ENCODE measurements at places on chromosomes 16 and 17. TPM values are rescaled to one million over a fixed set of nuclear protein-coding genes. Genes with fewer than 3 reads are reported as not detected.

DNA sequence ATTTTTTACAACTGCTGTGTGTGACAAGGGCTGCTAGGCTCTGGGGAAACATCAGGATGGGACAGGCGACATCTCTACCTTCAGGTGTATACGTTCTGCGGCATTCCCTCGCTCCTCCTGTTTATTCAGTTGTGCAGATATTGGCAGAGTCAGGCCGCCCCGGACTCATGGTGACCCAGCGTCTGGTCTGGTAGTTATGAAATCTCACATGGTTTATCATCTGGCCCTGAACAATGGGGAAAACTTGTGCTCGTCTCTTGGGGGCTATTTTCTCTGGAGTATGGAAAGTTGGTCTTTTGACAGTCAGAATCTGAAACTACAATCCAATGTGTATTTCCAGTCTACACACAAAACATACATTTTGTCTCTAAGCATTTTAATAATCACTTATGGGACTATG lies 3.3 kb downstream of the MARCHF10 start:
- peaks cover 3% of the 10 kb centered on the region for H3K27me3 ChIP-seq
- H3K4me3 ChIP-seq, result no peak overlapping the region
- H3K27ac ChIP-seq, result no peak overlapping the region

- H3K4me3 ChIP-seq, result no peak overlapping the region
- 0 out of 2 replicates have a peak, but pooled peaks cover 3% of the 10 kb centered on the region for H3K27me3 ChIP-seq
- no peaks in the 10 kb centered on the region for H3K36me3 ChIP-seq
- DNase-seq, result no peak
- no peak overlapping the region for H3K27ac ChIP-seq
These were observed 58.4 kb upstream of the MARCHF10 start for GRCh38 chr17:62866471-62866870.

GRCh38 chr17:17811381-17812210 lies 25.2 kb downstream of the SREBF1 start:
- H3K4me3 ChIP-seq, result no peak overlapping the region
- peaks cover 8% of the 10 kb centered on the region for H3K4me1 ChIP-seq
- H3K27ac ChIP-seq, result no peak overlapping the region
- DNase-seq, result no peak
- peaks cover 18% of the 10 kb centered on the region for H3K36me3 ChIP-seq

- no peaks in the 10 kb centered on the region for H3K27me3 ChIP-seq
- peak overlapping the region; percentile 97 for H3K4me3 ChIP-seq
- DNase-seq, result no peak
- peak overlapping the region; percentile 82 for H3K27ac ChIP-seq
- peaks cover 17% of the 10 kb centered on the region for H3K4me1 ChIP-seq
These were observed 11.4 kb downstream of the HSD3B7 start for GRCh38 chr16:30996324-30996984.

GRCh38 chr16:9114112-9114511 lies 22.7 kb downstream of the HAPSTR1 start:
- H3K27ac ChIP-seq, result no peak overlapping the region
- no peak overlapping the region for H3K4me3 ChIP-seq
- no peaks in the 10 kb centered on the region for H3K27me3 ChIP-seq
- H3K4me1 ChIP-seq, result 0 out of 2 replicates have a peak, but pooled peaks cover 3% of the 10 kb centered on the region
- no peak for DNase-seq

GRCh38 chr17:45424769-45425124 lies 7.9 kb downstream of the ARHGAP27 start:
- H3K36me3 ChIP-seq, result no peaks in the 10 kb centered on the region
- H3K27ac ChIP-seq, result no peak overlapping the region
- peaks cover 19% of the 10 kb centered on the region for H3K4me1 ChIP-seq
- DNase-seq, result no peak
- no peak overlapping the region for H3K4me3 ChIP-seq

DNA sequence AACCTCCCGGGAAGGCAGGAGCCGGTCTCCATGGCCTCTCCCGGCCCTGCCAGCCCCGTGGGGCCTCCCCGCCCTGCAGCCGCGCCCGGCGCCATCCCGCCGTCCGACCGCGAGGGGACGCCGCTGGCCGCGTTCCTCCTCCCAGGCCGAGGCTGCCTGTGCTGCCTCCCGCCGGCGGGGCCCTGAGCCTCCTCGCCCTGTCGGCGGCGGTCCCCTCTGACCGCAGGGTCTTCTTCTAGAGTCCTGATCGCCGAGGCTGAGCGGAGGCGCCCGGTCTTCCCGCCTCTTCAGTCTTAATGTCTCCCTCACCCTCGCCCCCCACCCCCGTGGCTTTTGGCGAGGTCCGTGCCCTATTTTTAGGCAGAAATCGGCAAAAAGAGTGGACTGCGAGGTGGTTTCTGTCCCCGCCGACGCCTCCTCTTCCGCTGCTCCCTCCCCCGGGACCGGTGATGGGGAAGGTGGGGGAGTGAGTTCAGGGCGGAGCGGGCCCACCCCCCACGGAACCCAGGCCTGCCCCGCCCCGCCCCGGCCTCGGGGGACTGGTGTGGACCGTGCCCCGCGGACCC lies 794 bp upstream of the CPNE7 start:
- peak overlapping the region; percentile 58 for H3K4me3 ChIP-seq
- peaks cover 15% of the 10 kb centered on the region for H3K4me1 ChIP-seq
- H3K27me3 ChIP-seq, result no peaks in the 10 kb centered on the region
- DNase-seq, result no peak

DNA sequence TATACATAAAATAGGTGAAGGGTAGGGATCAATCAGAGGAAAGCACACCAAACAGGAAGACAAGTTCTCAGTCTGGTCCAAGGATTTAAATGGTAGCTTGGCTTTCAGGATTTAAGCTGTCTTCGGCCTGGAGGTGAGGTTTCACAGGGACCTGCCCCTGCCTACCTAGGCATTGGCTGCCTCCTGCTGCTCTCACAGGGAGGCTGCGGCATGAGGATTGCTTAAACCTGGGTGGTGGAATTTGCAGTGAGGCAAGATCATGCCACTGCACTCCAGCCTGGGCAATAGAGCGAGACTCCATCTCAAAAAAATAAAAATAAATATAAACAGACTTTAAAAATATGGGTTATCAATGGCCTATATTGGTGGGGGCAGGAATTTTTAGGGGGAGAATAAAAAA lies 114.5 kb downstream of the GAS7 start:
- no peaks in the 10 kb centered on the region for H3K36me3 ChIP-seq
- no peaks in the 10 kb centered on the region for H3K27me3 ChIP-seq
- H3K27ac ChIP-seq, result no peak overlapping the region

GRCh38 chr16:79950932-79951719 lies 350.6 kb upstream of the MAF start:
- no peak overlapping the region for H3K27ac ChIP-seq
- no peak overlapping the region for H3K4me3 ChIP-seq
- DNase-seq, result no peak
- H3K4me1 ChIP-seq, result no peaks in the 10 kb centered on the region
- H3K27me3 ChIP-seq, result no peaks in the 10 kb centered on the region

- no peak overlapping the region for H3K27ac ChIP-seq
- H3K27me3 ChIP-seq, result no peaks in the 10 kb centered on the region
- H3K36me3 ChIP-seq, result no peaks in the 10 kb centered on the region
- H3K4me1 ChIP-seq, result peaks cover 3% of the 10 kb centered on the region
These were observed 137.3 kb upstream of the CIBAR2 start for GRCh38 chr16:85249418-85250146.

The SLC22A31 gene
- not detected for total RNA-seq

The KIF19 gene
- total RNA-seq, result not detected

The KCNG4 gene
- total RNA-seq, result not detected

All from GM12878 (cell line).